Transverse colon (tissue), 4 donors: ENCODE measurements at places on chromosomes 1 and 21. TPM values are rescaled to one million over a fixed set of nuclear protein-coding genes. Genes with fewer than 3 reads are reported as not detected.
A peak's percentile ranks its signal among the peaks of the same experiment; 100 is the strongest.

DNA sequence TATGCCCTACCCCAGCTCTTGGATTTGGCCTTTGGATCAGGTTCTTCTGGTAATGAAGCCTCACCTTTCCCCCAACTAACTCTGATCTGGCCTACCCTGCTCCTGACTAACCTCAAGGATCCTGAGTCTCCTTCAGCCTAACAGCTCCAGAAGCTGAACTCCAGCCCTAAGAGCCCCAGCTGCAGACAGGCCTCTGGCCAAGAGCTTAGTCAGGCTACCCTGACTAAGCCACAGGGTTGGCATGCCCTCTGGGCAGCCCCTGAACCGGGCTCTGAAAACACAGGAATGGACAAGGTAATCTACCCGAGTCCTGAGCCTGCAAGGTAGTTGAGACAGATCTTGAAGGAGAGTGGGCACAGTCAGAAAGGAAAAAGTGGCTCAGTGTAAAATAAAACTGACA is 29.4 kb downstream of the COA7 start:
- H3K4me3 ChIP-seq, result no peak overlapping the region
- no peaks in the 10 kb centered on the region for H3K4me1 ChIP-seq
- H3K27ac ChIP-seq, result no peak overlapping the region
- DNase-seq, result no peak
- no peaks in the 10 kb centered on the region for H3K36me3 ChIP-seq

DNA sequence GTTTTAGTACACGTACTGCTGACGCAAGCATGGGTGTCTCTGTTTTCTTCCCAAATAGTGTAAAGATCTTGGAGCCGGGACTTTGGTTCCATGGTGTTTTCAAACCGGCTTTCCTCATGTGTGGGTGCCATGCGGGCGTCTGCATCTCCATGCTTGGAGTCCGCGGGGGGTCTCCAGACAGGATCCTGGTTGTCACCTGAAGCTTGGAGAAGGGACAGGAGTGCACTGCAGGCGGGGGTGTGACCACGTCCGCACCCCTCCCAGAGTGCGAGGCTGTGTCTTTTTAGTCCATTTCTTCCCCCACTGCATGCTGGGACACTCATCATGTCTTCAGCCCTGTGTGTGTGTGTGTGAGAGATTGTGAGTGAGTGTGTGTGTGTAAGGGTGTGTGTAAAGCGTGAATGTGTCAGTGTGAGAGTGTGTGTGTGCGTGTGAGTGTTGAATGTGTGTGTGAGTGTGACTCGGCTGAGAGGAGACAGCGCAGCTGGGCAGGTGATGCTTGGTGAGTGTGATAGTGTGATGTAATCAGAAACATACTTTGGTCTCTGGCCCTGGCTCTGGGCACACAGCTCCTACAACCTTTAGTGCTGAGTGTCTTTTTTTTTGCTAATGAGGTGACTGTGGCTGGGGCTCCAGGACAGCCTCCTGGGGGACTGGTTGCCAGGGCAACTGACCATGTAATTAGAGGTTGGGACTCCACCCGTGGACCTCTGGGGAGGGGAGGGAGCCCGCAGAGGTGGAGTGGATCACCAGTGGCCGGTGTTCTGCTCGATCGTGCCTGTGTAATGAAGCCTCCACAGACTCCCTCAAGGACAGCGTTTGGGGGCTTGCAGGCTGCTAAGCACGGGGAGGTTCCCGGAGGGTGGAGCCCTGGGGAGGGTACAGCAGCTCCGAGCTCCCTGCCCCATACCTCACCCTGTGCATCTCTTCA is 55.1 kb downstream of the AGPAT3 start:
- no peak overlapping the region for H3K4me3 ChIP-seq
- no peak for DNase-seq
- no peak overlapping the region for H3K27ac ChIP-seq
- peaks cover 34% of the 10 kb centered on the region for H3K4me1 ChIP-seq

DNA sequence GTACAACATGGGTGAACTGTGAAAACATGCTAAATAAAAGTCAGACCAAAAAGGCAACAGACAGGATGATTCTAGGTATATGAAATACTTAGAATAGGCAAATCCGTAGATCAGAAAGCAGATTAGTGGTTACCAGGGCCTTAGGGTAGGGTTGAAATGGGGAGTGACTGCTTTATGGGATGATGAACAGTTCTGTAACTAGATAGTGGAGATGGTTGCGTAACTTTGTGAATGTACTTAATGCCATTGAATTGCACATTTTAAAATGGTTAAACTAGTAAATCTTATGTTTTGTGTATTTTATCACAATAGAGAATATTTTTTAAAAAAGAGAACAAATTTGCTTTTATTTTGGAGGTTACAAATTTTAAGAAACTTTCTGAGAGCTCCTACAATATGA is 17.4 kb downstream of the ZNF326 start:
- no peak overlapping the region for H3K27ac ChIP-seq
- no peaks in the 10 kb centered on the region for H3K4me1 ChIP-seq
- no peak overlapping the region for H3K4me3 ChIP-seq
- no peaks in the 10 kb centered on the region for H3K27me3 ChIP-seq
- H3K36me3 ChIP-seq, result no peaks in the 10 kb centered on the region

GRCh38 chr1:13786541-13786940 is 86.6 kb downstream of the PRDM2 start:
- no peaks in the 10 kb centered on the region for H3K27me3 ChIP-seq
- no peak overlapping the region for H3K4me3 ChIP-seq
- no peak overlapping the region for H3K27ac ChIP-seq
- no peak for DNase-seq

- no peaks in the 10 kb centered on the region for H3K36me3 ChIP-seq
- DNase-seq, result peak; percentile 37
- H3K27me3 ChIP-seq, result no peaks in the 10 kb centered on the region
- H3K27ac ChIP-seq, result peak overlapping the region; percentile 62
These were observed 66.0 kb downstream of the SYDE2 start for GRCh38 chr1:85134583-85135391.

- H3K27me3 ChIP-seq, result peaks cover 37% of the 10 kb centered on the region
- H3K4me1 ChIP-seq, result peaks cover 44% of the 10 kb centered on the region
- peak overlapping the region; percentile 79 for H3K27ac ChIP-seq
- DNase-seq, result no peak
- no peaks in the 10 kb centered on the region for H3K36me3 ChIP-seq
These were observed 5.2 kb downstream of the TRNP1 start for GRCh38 chr1:26998429-26999300.

- H3K27me3 ChIP-seq, result peaks cover 2% of the 10 kb centered on the region
- no peak overlapping the region for H3K4me3 ChIP-seq
- DNase-seq, result no peak
- peaks cover 8% of the 10 kb centered on the region for H3K4me1 ChIP-seq
These were observed 5.3 kb upstream of the CXADR start for GRCh38 chr21:17507591-17507990.

- no peaks in the 10 kb centered on the region for H3K4me1 ChIP-seq
- no peak overlapping the region for H3K4me3 ChIP-seq
These were observed 317.6 kb upstream of the PLD5 start for GRCh38 chr1:242842094-242842493.

DNA sequence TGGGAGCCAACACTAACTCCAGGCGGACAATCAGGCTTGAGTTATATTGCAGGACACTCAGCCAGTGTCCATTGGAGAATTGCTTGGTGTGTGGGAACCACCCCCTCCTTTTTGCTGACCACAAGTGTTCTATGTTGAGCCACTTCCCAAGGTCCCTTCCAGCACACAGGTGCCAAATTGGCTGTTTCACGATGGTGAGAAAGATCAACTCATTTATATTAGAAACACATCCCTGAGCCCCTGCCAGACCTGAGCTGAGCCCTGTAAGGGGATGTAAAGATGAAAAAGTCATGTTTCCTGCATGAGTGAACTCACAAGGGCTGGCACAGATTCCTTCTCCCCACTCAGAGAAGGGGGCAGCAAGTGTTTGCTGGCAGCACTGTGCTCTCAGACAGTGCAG is 96.5 kb downstream of the KCNN3 start:
- no peaks in the 10 kb centered on the region for H3K36me3 ChIP-seq
- no peaks in the 10 kb centered on the region for H3K27me3 ChIP-seq
- H3K4me1 ChIP-seq, result no peaks in the 10 kb centered on the region
- no peak overlapping the region for H3K4me3 ChIP-seq

- no peaks in the 10 kb centered on the region for H3K4me1 ChIP-seq
- no peak overlapping the region for H3K4me3 ChIP-seq
- no peak for DNase-seq
These were observed 20.4 kb upstream of the CSF3R start for GRCh38 chr1:36503159-36503558.

GRCh38 chr1:25504706-25505595 is 38.5 kb upstream of the LDLRAP1 start:
- H3K4me1 ChIP-seq, result peaks cover 21% of the 10 kb centered on the region
- H3K27me3 ChIP-seq, result no peaks in the 10 kb centered on the region
- no peaks in the 10 kb centered on the region for H3K36me3 ChIP-seq
- H3K4me3 ChIP-seq, result no peak overlapping the region
- DNase-seq, result no peak

GRCh38 chr1:63547621-63548294 is 24.4 kb downstream of the EFCAB7 start:
- DNase-seq, result no peak
- H3K27ac ChIP-seq, result no peak overlapping the region
- no peak overlapping the region for H3K4me3 ChIP-seq
- H3K36me3 ChIP-seq, result no peaks in the 10 kb centered on the region
- no peaks in the 10 kb centered on the region for H3K4me1 ChIP-seq
- H3K27me3 ChIP-seq, result no peaks in the 10 kb centered on the region

DNA sequence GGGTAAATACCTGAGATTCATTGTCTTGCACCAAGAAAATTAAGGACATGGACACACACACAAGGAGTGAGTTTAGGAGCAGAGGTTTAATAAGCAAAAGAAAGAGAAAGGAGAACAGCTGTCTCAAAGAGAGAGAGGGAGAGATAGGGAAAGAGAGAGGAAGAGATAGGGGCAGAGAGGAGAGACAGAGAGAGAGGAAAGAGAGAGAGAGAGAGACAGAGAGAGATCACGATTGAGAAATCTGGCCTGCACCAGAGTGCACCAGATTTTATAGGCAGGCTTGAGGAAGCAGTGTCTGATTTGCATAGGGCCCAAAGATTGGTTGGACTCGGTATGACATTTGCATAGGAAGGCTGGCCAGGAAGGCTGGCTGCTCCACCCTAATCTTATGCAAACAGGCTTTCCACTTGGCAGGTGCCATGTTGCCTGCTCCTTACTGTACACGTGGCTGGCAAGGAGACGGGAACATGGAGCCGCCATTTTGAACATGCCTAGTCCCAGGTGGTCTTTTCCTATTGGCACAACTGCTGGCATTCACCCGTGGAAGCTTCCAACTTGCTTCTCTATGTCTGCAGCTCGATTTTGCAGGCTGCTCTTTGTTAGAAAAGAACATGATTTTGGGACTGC is 419.9 kb downstream of the ZP4 start:
- H3K27me3 ChIP-seq, result no peaks in the 10 kb centered on the region
- H3K36me3 ChIP-seq, result no peaks in the 10 kb centered on the region
- no peaks in the 10 kb centered on the region for H3K4me1 ChIP-seq
- DNase-seq, result no peak
- H3K4me3 ChIP-seq, result no peak overlapping the region
- H3K27ac ChIP-seq, result no peak overlapping the region

- H3K4me3 ChIP-seq, result no peak overlapping the region
- H3K36me3 ChIP-seq, result no peaks in the 10 kb centered on the region
- no peak overlapping the region for H3K27ac ChIP-seq
- DNase-seq, result no peak
- H3K27me3 ChIP-seq, result no peaks in the 10 kb centered on the region
These were observed 15.9 kb upstream of the EPB41 start for GRCh38 chr1:28898405-28898881.

- no peak for DNase-seq
- no peaks in the 10 kb centered on the region for H3K4me1 ChIP-seq
- no peak overlapping the region for H3K4me3 ChIP-seq
These were observed 35.4 kb upstream of the FGGY start for GRCh38 chr1:59261537-59261936.

- peaks cover 26% of the 10 kb centered on the region for H3K4me1 ChIP-seq
- H3K36me3 ChIP-seq, result no peaks in the 10 kb centered on the region
- no peaks in the 10 kb centered on the region for H3K27me3 ChIP-seq
- H3K4me3 ChIP-seq, result no peak overlapping the region
- DNase-seq, result no peak
These were observed 2.8 kb downstream of the PIGV start for GRCh38 chr1:26790551-26790953.

DNA sequence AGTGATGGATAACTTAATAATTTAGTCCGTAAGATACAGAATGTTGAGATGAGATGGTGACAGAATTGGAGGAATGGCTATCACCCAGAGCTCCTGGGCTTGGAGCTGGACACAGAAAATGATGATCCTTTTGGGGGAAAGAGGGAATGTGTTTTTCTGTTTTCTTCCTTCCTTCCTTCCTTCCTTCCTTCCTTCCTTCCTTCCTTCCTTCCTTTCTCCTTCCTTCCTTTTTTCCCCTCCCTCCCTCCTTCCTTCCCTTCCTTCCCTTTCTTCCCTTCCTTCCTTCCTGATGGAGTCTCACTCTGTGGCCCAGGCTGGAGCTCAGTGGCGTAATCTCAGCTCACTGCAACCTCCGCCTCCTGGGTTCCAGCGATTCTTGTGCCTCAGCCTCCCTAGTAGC is 2.8 kb upstream of the GPR137B start:
- H3K36me3 ChIP-seq, result no peaks in the 10 kb centered on the region
- no peak overlapping the region for H3K4me3 ChIP-seq
- DNase-seq, result no peak
- H3K27me3 ChIP-seq, result peaks cover 21% of the 10 kb centered on the region
- H3K27ac ChIP-seq, result no peak overlapping the region
- H3K4me1 ChIP-seq, result peaks cover 19% of the 10 kb centered on the region

DNA sequence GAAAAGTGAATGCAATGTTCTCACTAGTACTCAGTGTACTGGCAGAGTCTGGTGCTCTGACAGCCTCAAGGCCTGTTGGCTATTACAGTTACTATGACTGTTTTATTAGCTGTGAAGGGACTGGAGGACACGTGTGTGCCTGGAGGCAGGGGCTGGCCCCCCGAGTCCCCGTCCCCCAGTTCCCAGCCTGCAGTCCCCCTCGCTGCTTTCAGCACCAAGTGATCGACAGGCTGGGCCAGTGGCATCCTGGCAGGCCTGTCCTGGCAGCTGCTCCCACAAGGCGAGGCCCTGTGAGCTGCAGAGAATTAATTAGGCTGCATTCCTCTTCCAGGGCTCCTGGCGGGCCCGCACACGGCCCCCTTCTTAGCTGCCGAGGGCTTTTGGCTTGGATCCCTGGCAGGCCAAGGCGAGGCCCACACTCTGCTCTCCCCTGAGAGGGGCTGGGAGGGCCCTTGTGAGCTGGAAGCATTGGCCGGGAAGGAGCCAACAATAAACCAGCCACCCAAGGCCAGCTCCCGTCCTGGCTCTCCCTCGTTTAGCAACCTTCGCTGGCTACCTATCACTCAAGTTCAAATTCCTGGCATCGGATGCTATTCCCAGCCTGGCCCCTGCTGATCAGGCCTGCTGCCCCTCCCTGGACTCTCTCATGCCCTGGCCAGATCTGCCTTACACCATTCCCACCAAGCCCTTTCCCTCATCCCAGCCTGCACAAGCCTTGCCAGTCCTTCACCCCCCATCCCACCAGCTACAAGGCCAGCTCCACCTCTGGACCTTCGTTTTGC is 9.8 kb downstream of the EDN2 start:
- DNase-seq, result peak; percentile 39
- H3K4me1 ChIP-seq, result peaks cover 33% of the 10 kb centered on the region
- H3K36me3 ChIP-seq, result no peaks in the 10 kb centered on the region
- H3K4me3 ChIP-seq, result no peak overlapping the region

The SASS6 gene
- 2.2 TPM for total RNA-seq

The KCNH1 gene
- 2.2 TPM for total RNA-seq

The ZSWIM5 gene
- 12.3 TPM for total RNA-seq

The TMEM79 gene
- total RNA-seq, result 4.1 TPM

The AUNIP gene
- total RNA-seq, result 0.41 TPM
